ENCODE measurements at places on chromosomes 7 and 10.

DNA sequence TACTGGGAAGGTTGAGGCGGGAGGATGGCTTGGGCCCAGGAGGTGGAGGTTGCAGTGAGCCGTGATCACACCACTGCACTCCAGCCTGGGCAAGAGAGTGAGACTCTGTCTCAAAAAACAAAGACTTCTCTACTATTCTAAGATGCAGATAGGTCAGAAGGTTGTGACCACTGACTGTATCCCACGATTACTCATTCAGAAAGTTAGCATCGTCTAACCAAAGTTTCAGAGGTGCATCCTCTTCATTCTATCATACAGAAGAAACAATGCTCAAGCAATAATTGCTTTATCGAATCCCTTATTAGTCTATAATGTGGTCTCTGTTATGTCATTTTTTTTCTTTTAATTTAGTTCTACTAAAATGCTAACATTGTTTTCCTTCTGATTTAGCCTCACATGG, 348.7 kb upstream of the LRGUK start:
- no peak overlapping the region for H3K4me3 ChIP-seq
- no peaks in the 10 kb centered on the region for H3K36me3 ChIP-seq
- no peak for DNase-seq
- no peaks in the 10 kb centered on the region for H3K4me1 ChIP-seq
- H3K27me3 ChIP-seq: no peaks in the 10 kb centered on the region
- H3K27ac ChIP-seq: no peak overlapping the region

- peaks cover 16% of the 10 kb centered on the region for H3K36me3 ChIP-seq
- H3K4me3 ChIP-seq: no peak overlapping the region
Measured at GRCh38 chr10:72122221-72122620, 33.9 kb upstream of the SPOCK2 start.

DNA sequence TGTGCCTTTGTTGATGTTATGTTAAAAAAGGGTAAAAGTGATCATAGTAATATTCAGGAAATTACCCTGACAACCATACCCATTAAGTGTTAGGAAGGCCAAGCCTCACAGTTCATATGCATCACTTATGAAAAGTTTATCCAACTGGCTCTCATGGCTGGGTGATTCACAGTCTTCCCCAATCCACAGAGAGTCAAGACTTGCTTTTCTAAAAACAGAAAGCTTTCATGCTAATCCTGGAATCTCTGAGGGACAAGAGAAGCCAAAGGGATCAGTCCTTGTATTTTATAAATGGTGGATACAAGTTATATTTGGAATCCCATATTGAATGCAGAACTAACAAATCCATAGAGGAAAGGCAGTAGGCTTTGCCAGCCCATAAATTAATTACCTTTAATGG, 218.3 kb downstream of the JAZF1 start:
- H3K27ac ChIP-seq: no peak overlapping the region
- H3K4me1 ChIP-seq: peaks cover 4% of the 10 kb centered on the region

- H3K27ac ChIP-seq: no peak overlapping the region
- no peak for DNase-seq
- no peaks in the 10 kb centered on the region for H3K36me3 ChIP-seq
- no peak overlapping the region for H3K4me3 ChIP-seq
- no peaks in the 10 kb centered on the region for H3K27me3 ChIP-seq
Measured at GRCh38 chr7:38825721-38826440, 83.1 kb downstream of the VPS41 start.

GRCh38 chr7:24877790-24878311, 102.1 kb downstream of the OSBPL3 start:
- H3K4me3 ChIP-seq: no peak overlapping the region
- no peaks in the 10 kb centered on the region for H3K27me3 ChIP-seq
- H3K36me3 ChIP-seq: no peaks in the 10 kb centered on the region
- 0 out of 2 replicates have a peak, but pooled peaks cover 3% of the 10 kb centered on the region for H3K4me1 ChIP-seq
- no peak overlapping the region for H3K27ac ChIP-seq
- no peak for DNase-seq

DNA sequence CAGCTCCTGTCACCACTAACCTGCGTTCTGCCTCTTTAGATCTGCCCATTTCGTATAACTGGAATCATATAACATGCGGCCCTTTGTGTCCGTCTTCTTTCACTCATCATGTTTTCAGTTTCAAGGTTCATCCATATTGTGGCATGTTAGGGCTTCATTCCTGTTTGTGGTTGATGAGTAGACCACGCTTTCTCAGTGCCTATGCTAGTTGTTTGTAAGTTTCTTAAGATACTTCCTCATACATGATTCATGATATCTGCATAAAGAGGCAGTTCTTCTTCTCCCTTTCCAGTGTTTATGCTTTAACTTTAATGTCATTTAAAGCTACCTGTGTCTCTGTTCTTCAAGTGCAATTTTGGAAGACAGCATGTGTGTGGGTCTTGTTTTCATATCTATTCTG, 79.5 kb upstream of the FAM20C start:
- 0 out of 2 replicates have a peak, but pooled peaks cover 9% of the 10 kb centered on the region for H3K36me3 ChIP-seq
- no peak overlapping the region for H3K27ac ChIP-seq
- H3K4me3 ChIP-seq: no peak overlapping the region
- no peak for DNase-seq
- H3K27me3 ChIP-seq: no peaks in the 10 kb centered on the region
- peaks cover 17% of the 10 kb centered on the region for H3K4me1 ChIP-seq

- DNase-seq: no peak
- H3K4me1 ChIP-seq: no peaks in the 10 kb centered on the region
- H3K27ac ChIP-seq: no peak overlapping the region
Measured at GRCh38 chr10:121956111-121957061, 18.6 kb downstream of the NSMCE4A start.

GRCh38 chr10:31013331-31013730, 18.3 kb downstream of the ZNF438 start:
- H3K36me3 ChIP-seq: no peaks in the 10 kb centered on the region
- H3K27me3 ChIP-seq: no peaks in the 10 kb centered on the region
- no peak for DNase-seq

GRCh38 chr10:94351089-94351488, 11.7 kb downstream of the NOC3L start:
- no peak overlapping the region for H3K4me3 ChIP-seq
- no peak overlapping the region for H3K27ac ChIP-seq
- no peak for DNase-seq

GRCh38 chr10:60821656-60822055, 43.4 kb downstream of the CDK1 start:
- no peak overlapping the region for H3K4me3 ChIP-seq
- H3K4me1 ChIP-seq: peaks cover 5% of the 10 kb centered on the region
- H3K36me3 ChIP-seq: no peaks in the 10 kb centered on the region
- no peaks in the 10 kb centered on the region for H3K27me3 ChIP-seq

- no peak overlapping the region for H3K4me3 ChIP-seq
- no peaks in the 10 kb centered on the region for H3K4me1 ChIP-seq
- no peak for DNase-seq
- H3K36me3 ChIP-seq: no peaks in the 10 kb centered on the region
- peaks cover 90% of the 10 kb centered on the region for H3K27me3 ChIP-seq
Measured at GRCh38 chr7:156473476-156474240, 166.9 kb upstream of the RNF32 start.

DNA sequence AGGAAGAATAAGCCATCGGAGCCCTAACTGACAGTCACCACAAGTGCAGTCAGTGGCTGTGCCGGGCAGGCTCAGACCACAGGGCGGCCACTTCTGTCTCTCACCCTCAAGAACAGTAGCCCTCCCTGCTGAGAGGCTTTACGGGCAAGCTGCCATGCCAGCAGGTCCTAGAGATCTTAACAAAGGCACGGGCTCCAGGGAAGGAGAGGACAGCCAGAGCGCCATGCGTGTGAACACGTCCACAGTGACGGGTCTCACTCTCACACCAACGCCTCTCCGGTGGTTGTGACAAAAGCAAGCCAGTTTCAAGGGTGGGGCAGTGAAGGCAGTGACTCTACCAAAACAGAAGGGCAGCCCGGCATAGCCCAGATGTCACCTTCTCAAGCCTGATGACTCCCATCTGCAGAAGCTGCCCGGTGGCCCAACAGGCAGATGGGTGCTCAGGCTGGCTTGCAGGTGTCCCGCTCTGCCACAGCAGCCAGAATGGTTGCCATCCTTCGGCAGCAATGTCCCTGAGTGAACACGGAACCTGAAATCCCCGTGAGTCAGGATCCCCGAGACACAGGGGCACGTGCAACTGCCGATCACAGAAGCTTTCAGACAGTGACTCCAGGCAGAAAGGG, 102.0 kb downstream of the FAM53B start:
- no peak overlapping the region for H3K27ac ChIP-seq
- H3K27me3 ChIP-seq: no peaks in the 10 kb centered on the region
- H3K4me3 ChIP-seq: no peak overlapping the region

GRCh38 chr10:73647211-73647874, 6.1 kb upstream of the MYOZ1 start:
- H3K27ac ChIP-seq: no peak overlapping the region
- no peaks in the 10 kb centered on the region for H3K27me3 ChIP-seq

DNA sequence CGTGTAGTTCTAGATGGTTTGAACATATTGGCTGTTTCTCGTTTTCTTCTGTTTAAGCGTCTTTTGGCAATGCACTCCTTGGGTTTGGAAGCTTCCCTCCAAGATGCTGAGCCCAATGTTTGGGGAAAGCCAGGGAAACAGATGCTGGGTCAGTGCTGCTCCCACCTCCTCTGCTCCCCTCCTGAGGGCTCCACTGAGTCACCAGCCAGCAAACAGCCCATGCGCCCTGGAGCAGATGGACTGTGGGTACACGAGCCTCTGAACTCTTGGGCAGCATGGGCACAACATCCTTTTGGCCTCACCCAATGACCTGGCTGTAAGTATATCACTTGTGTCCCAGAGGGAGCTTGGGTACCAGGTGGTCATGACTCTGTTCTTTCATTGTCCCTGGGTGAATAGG, 207.6 kb downstream of the BUB3 start:
- H3K27ac ChIP-seq: no peak overlapping the region
- H3K36me3 ChIP-seq: no peaks in the 10 kb centered on the region
- no peaks in the 10 kb centered on the region for H3K27me3 ChIP-seq
- no peak for DNase-seq
- no peaks in the 10 kb centered on the region for H3K4me1 ChIP-seq

- H3K27ac ChIP-seq: no peak overlapping the region
- no peak for DNase-seq
Measured at GRCh38 chr7:111820621-111821020, 258.3 kb upstream of the IMMP2L start.

GRCh38 chr7:48088559-48089045, 463 bp upstream of the UPP1 start:
- peak overlapping the region; percentile 73 for H3K4me3 ChIP-seq
- peak; percentile 93 for DNase-seq
- peaks cover 76% of the 10 kb centered on the region for H3K4me1 ChIP-seq
- peaks cover 28% of the 10 kb centered on the region for H3K36me3 ChIP-seq
- H3K27ac ChIP-seq: peak overlapping the region; percentile 98

DNA sequence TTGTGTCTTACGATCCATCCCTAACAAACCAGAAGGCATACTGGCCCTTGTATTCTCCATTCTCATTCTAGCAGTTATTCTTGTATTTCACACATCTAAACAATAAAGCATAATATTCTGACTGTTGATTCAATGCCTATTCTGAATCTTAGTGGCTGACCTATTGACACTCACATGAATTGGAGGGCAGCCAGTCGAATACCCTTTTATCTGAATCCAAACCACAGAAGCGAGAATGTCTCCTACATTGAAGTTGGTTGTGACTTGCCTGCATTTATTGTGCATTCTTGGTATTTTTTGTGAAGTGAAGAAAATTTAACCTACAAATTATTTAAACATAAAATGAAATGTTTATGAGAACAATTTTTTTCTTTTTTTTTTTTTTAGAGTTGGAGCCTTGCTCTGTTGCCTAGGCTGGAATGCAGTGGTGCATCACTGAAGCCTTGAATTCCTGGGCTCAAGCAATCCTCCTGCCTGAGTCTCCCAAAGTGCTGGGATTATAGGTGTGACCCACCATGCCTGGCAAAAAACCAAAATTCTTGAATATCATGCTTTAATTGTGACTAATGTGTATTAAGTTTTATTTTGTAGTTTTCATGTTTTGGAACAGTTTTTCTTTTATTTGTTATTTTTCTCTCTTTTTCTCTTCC, 22.7 kb downstream of the EXOC4 start:
- no peak overlapping the region for H3K27ac ChIP-seq
- no peak for DNase-seq
- no peaks in the 10 kb centered on the region for H3K27me3 ChIP-seq
- H3K4me1 ChIP-seq: no peaks in the 10 kb centered on the region

GRCh38 chr7:114687238-114687637, 234.7 kb upstream of the MDFIC start:
- no peak for DNase-seq
- no peaks in the 10 kb centered on the region for H3K36me3 ChIP-seq
- H3K4me1 ChIP-seq: no peaks in the 10 kb centered on the region
- no peak overlapping the region for H3K4me3 ChIP-seq

DNA sequence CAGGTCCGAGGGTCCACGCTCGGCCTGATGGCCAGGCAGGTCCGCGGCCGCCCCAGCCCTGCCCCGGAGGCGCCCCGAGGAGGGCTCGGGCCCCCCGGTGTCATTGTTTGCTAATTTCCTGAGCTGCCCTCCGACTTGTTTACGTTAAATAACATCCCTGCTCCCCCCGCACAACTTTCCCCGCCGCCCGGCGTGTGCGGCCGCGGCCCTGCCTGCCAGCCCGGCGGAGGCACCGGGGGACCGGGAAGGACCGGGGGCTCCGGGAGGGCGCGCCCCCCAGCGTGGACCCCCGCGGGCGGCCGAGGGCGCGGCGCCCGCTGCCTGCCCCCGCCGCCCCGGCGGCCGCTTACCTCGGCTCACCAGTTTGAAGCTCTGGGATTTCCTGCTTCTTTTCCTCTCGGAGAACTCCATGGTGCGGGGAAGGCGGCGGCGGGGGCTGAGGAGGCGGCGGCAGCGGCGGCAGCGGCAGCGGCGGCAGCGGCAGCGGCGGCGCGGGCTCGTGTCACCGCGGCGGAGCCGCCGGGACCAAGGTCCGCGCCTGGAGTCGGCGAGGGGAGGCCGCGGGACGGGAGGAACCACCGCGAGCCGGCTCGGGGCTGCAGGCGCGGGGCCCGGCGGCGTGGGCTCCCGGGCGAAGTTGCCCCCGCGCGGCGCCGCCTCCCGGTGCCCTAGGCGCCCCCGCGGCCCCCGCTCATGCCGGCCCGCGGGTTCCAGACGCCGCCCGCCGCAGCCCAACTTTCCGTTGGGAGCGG, 515 bp downstream of the BEND7 start:
- no peak overlapping the region for H3K27ac ChIP-seq
- no peaks in the 10 kb centered on the region for H3K4me1 ChIP-seq
- H3K36me3 ChIP-seq: no peaks in the 10 kb centered on the region
- no peak for DNase-seq
- peaks cover 53% of the 10 kb centered on the region for H3K27me3 ChIP-seq

GRCh38 chr10:94210440-94211168, 152.1 kb downstream of the NOC3L start:
- H3K27ac ChIP-seq: no peak overlapping the region
- DNase-seq: no peak
- no peaks in the 10 kb centered on the region for H3K27me3 ChIP-seq
- H3K36me3 ChIP-seq: no peaks in the 10 kb centered on the region
- H3K4me3 ChIP-seq: no peak overlapping the region

GRCh38 chr10:71623098-71623985, 96.2 kb downstream of the C10orf105 start:
- H3K4me1 ChIP-seq: peaks cover 31% of the 10 kb centered on the region
- no peak overlapping the region for H3K27ac ChIP-seq
- no peaks in the 10 kb centered on the region for H3K36me3 ChIP-seq
- H3K4me3 ChIP-seq: no peak overlapping the region
- no peaks in the 10 kb centered on the region for H3K27me3 ChIP-seq
